ENCODE measurements at places on chromosomes 3 and 15.

DNA sequence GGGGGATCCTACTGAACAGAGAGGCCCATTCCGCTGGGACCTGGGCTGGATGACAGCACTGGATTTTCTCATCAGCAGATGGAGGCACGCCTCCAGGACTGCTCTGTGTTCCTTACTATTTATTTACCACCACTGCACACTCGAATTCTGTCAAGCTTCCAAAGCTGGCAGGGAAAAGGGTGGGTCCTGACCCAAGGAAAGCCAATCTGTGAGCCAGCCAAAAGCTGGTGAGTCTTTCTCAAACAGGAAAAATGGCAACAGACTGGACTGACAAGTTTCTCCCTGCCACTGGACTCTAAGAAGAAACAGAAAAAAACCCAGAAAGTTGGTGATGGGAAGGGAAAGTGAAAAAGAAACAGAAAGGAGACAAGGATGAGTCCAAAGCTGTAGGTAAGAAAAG is 37.8 kb downstream of the CD47 start:
- DNase-seq, result no peak

DNA sequence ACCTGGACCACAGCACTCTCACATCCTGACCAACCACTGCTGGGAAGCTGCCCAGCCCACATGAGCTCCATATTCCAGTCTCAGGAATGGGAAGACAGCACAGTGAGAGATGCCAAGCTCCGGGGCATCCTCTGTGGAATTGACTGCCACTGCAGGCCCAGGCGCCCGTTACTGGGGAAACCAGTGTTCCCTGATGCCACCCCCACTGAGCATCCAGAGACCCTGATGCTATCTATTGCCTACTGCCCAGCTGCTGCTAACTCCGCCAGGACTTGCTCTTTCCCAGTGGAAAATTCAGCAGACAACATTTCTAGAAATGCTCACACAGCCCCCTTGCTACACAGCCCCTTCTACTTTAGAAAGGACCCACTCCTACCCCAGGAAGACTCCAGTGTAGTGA is 57.6 kb downstream of the CYP19A1 start:
- DNase-seq, result no peak

DNA sequence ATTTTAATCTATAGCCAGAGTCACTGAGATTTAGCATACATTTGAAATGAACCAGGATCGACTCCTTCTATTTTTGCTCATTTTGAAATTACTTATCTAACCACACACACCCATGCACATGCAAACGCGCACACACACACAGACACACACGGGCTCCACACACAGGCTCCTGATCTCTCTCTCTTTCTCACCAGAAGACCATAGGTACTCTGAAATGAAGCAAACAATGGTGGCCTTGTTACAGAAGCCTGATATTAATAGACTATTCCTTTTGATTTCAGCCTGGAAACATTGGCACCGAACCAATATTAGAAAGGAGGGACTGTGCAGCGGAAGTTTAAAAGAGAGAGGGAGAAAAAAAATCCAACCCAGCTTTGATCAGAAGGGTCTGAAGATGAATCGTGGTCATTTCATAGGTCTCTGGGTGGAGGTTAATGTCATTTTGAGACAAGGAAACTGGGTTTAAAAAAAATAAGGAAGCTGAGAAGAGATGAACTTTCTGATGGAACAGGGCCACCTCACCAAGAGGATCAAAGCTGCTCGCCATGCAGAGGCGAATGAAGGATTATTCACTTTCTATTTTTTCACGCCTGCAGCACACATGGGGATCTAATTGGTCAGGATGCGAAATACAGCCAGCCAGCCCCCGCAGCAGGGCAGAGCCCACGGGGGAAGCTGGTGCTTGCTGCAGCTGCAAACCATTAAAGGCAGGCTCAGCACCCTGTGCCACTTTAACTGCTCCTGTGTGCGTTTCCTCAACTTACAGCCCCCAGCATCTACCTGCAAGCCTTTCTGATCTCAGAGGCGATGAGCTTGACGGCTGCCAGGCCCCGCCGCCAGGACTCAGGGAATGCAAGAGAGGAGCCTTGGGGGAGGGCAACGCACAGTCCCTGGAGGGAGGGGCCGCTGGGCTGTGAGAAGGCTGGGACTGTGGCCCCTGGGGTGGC is 88.8 kb downstream of the HES1 start:
- no peak for DNase-seq

DNA sequence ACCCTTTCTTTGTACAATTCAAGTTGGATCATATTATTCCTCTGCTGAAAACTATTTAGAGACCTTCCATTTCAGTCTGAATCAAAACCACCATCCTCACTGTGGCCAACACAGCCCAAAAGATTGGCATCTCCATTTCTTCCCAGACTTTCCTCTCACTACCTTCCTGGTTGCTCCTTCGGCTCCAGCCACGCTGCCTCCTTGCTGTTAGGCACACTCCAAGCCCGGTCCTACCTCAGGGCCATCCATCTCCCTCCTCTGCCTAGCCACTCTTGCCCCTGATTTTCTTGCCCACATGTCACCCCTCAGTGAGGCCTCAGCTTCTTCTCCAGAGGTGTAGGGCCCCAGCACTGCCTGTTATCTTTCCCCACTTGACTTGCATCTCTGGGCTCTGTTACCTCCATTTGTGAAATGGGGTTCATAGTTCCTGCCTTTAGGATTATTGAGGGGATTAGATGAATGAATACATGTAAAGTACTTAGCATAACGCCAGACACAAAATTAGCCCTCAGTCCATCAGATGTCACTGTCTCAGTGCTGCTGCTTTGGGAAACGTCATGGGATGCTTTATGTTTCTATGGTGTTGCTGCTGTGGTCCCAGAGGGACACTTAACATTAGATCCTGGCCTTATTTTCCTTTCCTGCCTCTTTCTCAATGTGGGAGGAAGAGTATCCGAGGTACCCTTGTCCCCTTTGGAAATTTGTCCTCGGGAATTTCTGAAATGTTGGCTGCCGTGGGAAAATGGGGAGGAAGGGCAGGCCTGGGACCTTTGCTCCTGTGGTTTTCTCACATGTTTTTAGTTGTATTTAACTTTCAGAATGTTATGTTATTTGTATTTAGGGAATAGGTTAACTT is 31.3 kb downstream of the SNRK start:
- DNase-seq, result peak; percentile 27

- peak; percentile 14 for DNase-seq
These were observed 530.2 kb downstream of the SOX2 start for GRCh38 chr3:182241766-182242488.

GRCh38 chr15:40982855-40983254 is 29.6 kb downstream of the CHAC1 start:
- peak; percentile 71 for DNase-seq

GRCh38 chr3:73353649-73354217 is 271.0 kb downstream of the PDZRN3 start:
- no peak for DNase-seq

GRCh38 chr3:125382298-125382697 is 7.2 kb upstream of the ZNF148 start:
- DNase-seq, result no peak

DNA sequence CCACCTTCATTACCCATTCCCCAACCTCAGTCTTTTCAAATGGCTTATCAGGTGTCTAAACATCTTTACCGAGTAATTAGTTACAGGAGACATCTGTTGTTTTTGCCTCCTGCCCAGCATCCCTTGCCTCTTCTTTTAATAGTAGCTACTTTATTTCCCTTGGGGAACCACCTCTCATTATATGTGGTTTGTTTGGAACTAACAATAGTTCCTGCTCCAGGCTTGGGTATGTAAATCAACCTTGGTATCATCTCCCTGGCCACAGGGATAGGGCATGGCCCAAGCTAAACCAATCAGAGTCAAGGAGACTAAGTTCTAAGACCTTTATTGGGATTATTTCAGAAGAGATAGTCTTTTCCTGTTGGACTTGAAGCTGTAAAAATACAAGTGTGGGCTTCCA is 76.6 kb downstream of the ETV5 start:
- DNase-seq, result no peak

DNA sequence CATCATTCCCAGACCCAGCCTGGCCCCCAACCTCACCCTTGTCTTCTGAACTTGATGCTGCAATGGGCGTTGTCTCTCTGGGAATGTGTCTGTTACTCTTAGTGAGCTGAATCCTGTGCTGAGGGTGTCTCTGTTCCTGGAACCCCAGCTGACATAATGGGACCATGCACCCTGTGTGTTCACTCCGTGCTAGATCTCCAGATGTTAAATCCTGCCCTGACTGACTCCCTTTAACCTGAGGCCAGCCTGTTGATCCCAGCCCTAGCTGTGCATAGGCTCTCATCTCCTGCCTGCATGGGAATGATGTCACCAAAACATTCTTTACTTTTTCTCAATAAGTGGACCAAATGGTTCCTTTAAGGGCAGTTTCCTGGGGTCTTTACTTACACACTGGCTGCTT is 48.0 kb upstream of the UMPS start:
- DNase-seq, result no peak

GRCh38 chr3:107465064-107465631 is 57.6 kb upstream of the BBX start:
- DNase-seq, result no peak

GRCh38 chr15:47573673-47574072 is 143.6 kb upstream of the SEMA6D start:
- no peak for DNase-seq

DNA sequence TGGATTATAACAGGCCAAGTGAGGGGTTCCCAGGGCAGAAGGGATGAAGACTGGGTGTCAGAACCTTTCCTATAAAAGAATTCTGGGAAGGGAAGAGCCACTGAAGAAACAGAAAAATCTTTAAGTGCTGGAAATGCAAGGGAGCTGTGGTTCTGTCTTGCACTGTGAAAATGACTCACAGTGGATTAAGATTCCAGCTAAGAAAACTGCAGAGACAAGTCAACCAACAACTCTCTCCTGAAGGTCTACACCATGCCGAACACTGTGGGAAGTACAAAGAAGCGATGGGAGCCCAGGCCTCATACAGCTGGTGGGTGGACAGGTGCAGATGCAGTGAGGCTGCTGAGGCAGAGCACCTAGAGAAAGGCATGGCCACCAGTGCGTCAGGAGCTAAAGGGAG is 27.7 kb downstream of the ZDHHC3 start:
- DNase-seq, result no peak

DNA sequence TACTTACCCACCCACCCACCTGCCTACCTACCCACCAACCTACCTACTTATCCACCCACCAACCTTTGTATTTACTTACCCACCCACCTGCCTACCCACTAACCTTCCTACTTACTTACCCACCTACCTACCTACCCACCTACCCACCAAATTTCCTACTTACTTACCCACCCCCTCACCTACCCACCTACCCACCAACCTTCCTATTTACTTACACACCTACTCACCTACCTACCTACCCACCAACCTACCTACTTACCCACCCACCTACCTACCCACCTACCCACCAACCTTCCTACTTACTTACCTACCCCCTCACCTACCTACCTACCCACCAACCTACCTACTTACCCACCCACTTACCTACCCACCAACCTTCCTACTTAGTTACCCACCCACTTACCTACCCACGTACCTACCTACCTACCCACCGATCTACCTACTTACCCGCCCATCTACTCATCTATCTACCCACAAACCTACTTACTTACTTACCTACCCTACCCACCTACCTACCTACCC is 179.6 kb downstream of the USP13 start:
- no peak for DNase-seq
